ENCODE measurements at places on chromosomes 16 and 17.

DNA sequence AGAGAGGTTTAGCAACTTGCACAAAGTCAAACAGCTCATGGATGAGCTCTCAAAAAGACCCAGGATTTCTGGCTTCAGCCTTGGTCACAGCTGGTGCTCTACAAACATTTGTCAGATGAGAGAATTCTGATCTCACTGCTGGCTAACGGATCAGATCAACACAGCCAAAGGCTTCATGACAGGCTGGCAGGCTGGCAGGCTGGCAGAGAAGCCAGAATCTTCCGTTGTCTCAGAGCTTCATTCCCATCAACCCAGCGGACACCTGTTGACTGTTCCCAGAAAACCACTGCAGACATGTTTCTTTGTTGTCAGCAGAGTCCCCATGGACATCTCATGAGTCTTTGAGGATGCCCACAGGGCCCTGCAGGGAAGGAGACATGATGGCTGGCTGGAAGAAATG lies 303.8 kb upstream of the ASIC2 start:
- DNase-seq, result no peak

DNA sequence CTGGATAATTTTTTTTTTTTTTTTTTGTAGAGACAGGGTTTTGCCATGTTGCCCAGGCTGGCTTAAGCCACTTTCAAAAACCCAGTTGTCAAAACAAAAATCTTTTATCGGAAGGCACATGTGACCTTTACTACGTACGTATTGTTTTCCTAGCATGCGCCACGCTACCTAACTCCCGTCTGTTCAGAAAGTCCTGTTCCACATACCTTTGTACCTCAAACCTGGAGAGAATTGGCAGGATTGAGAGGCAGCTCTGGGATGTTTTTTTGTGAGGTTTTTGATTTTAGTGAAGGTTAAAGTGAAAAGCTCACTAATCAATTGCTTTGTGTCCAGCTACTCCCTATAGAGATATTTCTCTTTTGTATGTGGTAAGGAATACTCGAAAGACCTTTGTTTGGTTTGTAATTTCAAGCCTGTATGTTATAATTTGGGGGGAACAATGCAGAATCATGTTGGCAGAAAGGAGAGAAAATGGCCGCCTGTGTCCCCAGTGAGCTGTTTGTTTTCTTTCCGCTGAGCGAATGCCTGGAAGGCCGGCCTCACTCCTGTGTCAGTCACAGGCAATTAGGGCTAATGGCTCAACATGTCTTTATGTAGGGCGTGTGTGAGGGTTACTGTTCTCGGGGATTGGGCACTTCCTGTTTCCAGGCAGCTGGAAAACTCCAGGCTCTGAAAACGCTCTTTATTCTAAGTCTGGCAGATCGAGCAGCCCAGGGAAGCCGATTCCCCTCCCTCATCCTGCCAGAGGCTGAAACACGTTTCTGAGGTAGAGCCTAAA lies 60.8 kb upstream of the CLEC18A start:
- DNase-seq, result peak; percentile 72

DNA sequence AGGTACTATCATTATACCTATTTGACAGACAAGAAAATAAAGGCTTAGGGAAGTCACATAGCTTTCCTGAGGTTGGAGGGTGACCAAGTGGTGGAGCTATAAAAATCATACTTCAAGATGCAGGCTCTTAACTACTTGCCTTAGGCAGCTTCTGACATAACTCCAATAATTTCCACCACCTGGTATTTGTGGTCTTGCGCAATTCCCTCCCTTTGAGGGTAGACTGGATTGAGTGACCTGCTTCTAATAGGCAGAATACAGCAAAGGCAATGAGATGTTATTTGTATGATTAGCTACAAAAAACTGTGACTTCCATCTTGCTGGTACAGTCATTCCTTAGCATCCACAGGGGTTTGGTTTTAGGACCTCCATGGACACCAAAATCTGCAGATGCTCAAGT lies 385.5 kb downstream of the TMEM114 start:
- DNase-seq, result no peak

DNA sequence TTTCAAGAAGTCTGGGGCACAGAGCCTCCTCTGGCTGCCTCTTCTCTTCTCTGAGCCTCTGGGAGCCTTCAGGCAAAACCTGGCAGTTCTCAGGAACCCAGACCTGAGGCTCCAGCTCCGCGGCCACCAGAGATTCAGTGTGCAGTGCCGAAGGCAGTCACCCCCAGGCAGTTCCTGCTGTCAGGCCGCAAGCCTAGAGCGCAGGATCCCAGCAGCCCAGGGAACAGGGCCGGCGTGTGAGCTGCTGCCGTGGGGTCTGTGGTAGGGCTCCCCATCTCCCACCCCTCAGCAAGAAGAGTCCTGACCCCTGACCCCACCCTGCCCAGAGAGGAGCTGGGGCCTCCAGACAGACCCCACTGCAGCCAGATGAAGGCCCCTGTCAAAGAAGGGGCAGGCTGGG lies 78.2 kb downstream of the AMFR start:
- no peak for DNase-seq

GRCh38 chr17:39123627-39124026 lies 27.8 kb downstream of the PLXDC1 start:
- DNase-seq, result no peak

DNA sequence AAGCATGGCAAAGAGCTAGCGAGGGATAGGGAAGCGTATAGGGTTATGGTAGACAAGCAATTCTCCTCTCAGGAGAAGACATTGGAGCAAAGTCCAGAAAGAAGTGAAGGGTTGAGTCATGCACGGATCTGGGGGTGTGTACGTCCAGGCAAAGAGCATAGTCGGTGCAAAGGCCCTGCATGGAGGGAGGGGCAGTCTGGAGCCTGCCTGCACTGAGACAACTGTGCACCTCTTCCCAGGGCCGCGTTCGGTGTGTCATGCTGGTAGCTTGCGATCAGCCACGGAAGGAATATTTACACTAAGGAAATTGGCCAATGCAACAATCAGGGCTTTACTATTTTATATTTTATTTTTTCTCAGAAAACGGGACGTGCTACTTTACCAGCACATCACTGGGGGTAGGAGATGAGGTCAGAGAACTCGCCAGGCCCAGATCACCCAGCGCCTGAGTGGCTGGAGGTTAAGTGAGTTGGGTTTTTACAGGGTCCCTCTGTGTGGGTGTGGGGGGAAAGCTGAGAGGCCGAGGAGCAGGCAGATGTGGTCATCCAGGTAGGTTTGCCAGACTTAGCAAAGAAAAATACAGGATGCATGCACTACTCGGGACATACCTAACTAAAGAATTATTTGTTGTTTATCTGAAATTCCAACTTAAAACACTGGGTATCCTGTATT lies 6.7 kb upstream of the B9D1 start:
- no peak for DNase-seq
